Tibial artery (tissue), 4 donors: ENCODE measurements at places on chromosomes 5 and 9.
A peak's percentile ranks its signal among the peaks of the same experiment; 100 is the strongest.

GRCh38 chr5:14983666-14984441 is 112.3 kb upstream of the ANKH start:
- no peak for DNase-seq

DNA sequence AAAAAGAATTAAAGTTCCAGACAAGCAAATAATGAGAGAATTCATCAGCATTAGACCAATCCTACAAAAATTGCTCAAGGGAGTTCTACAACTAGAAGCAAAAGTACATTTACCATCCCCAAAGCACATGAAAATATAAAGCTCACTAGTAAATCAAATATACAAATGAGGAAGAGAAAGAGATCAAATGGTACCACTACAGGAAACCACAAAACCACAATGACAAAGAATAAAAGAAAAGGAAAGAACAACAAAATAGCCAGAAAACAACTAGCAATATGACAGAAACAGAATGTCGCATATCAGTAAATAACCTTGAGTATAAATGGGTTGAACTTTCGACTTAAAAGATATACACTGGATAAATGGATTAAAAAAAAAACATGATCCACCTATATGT is 739.0 kb downstream of the DTWD2 start:
- no peak for DNase-seq

DNA sequence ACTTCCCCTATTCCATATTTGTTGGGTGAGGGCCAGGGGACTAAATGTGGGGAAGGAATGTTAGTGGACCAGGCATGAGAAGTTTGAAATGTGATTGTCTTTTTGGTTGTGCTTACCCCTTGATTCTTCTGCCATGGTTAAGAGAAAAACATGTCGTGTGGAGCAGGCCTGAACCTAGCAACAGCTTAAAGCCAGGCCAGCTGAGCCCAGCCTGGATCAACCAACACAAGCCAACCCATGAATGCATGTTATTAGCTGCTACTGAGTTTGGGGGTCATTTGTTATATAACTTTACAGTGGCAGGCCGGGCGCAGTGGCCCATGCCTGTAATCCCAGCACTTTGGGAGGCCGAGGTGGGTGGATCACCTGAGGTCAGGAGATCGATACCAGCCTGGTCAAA is 52.4 kb upstream of the TRIO start:
- no peak for DNase-seq

DNA sequence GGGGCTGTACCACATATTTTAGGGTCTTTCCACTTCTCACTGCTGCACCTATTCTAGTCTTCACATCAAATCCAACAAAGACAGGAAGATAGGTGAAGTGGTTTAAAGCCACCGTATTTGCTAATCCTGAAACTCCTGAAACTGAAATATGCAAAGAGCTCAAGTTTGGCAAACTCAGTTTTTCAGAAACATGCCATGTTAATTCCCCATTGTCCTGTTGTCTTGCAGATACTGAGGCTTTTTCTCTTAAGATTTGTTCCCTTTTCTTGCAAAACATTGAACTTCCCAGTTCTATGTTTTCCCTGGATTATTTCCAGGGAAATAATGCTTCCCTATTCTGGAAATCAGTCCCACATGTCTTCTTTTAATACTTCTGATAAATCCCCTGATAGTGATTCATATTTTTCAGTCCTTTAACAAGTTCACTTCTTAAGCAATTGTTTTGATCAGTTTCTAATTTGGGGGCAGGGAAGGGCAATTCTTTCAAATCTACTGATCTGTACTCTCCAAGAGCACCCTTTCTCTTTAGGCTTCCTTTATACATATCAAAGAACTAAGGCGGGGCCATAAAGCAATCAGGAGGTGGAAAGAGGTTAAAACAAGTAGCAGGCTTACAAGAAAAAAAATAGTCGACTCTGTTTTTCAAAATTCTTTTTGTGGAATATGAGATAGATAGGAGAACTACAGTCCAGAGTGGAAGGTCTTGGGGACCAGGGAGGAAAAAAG is 648.5 kb downstream of the BNC2 start:
- DNase-seq = no peak

GRCh38 chr5:77117161-77117560 is 30.1 kb upstream of the ZBED3 start:
- DNase-seq = no peak

DNA sequence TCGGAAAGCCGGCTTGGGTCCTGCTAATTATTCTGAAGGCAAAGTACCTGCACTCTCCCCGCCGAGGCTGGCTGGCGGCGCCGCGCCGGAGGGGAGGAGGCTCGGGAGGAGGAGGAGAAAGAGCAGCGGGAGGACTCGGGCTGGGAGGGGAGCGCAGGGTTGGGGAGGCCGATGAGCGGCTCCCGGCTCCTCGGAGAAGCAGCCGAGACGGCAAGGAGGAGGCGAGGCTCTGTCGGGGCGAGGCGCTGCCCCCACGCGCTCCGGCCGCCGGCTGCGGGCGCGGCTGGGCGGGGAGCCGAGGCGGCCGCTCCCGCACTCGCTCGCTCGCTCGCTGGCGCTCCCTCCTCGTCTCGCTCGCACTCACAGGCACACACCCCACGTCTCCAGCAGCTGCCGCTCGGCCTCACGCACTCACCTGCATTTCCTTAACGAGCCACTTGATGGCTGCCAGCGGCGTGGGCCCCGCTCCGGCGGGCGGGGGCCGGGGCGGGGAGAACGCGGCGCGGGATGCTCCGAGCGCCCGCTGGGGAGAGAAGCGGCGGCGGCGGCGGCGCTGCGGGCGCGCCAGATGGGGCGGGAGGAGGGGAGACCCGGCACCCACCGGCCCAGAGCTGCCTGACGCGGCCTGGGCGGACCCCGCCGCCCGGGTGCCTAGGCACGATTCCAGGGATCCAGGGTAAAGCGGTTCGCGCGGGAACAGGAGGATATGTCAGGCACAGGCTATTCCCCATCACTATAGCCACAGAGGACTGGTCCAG is at the start of gene PTPRD:
PTPRD (minus strand) TSS at position 362 of the 758 bp plus-strand sequence.
- DNase-seq = no peak

- DNase-seq = peak; percentile 96
Observed at GRCh38 chr9:128192601-128193371, 1.4 kb upstream of the CIZ1 start.

- DNase-seq = no peak
Observed at GRCh38 chr5:73642344-73642743, 16.3 kb downstream of the ARHGEF28 start.

DNA sequence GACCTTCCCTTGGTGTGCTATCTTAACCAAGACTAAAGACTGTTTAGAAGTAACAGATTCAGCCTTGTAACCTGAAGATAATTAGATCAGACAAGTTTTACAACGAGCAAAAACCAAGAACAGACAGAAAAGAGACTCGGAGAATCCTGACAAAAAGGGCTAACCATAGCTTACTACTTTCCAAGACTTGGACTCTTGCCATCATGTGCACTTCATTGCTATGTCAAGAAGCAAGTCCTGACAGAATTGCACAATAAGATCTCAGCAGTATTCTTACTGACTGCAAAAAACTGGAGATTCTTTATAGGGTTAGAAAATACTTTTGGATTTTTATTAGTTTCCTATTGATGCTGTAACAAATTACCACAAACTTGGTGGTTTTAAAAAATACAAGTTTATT is 1539.0 kb upstream of the NUDT12 start:
- no peak for DNase-seq

DNA sequence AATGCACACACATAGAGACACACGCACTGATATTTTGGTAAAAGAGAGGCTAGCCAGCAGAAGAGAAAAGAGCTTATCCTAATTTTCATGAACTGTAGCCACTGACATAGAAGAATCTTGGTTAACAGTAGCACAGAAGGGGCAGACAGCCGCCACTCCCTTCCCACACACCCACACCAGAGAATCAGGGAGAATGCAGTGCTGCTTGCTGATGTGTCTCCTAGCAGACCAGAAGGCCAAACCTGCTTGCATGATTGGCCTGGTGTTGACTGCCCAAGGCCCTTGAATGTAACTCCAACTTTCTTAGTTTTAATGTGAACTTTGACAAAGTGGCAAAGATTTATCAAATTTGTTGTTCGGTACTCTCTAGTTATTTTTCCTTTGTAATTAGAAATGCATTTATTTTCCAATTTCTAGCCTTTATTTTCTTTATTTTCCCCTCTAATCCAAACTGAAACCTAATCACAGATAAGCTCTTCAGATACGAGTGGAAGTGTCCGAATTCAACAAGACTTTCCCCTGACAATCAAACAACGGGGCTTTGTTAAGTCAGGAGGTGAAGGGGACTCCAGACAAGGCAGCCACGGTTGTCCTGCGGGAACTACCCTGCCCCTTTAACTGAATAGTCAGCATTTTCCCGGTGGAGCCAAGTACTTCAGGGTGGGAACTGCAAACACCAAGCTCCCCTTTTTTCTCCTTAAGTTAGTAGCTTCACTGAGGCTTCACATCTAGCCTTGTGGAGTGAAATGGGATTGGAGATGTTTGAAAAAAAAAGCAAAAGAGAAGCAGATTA is 81.9 kb upstream of the CTSL start:
- DNase-seq = no peak

DNA sequence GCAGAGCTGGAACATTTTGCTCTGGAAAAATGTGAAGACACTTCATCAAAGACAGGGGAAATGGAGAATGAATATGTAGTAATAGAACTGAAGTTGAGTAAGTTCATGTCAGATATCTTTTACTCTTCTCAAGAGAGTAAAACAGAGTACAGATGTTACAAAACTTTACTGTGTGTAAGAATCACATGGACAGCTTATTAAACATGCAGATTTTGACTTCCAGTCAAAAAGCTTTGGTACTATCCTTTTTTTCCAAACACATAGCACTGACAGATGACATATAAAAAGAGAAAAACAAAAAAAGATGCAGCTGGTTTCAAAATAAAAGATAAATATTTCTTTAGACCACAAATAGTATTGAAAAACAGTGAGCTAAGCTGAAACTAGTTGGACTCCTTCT is 115.4 kb downstream of the FBN2 start:
- DNase-seq = no peak

- no peak for DNase-seq
Observed at GRCh38 chr9:137136261-137136880, 2.6 kb upstream of the GRIN1 start.

DNA sequence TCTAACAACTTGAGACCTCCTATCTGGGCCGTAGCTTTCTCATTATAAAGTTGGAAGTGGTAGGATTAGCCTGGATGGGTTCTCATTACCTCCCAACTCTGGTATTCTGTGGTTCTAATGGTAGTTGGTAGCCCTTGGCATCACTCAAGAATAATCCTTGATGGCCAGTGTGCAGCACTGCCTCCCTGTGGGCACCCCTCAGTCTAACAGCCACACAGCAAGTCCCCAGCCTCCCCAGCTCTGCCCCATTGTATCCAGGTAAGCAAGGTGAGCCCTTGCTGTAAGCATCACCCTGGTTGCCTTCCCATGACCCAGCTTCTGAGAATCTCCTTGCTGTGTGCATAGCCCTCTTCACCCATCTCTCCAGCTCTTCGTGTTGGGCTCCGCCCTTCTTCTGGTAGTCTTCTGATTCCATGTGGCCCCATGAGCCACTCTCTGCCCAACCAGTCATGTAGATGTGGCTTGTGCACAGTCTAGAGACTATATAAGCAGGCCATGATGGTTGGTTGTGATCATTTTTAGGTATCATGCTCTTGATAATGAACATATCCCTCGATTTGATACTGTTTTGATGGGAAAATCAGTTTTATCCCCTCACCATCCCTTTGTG is 57.6 kb upstream of the GRHPR start:
- DNase-seq = no peak

DNA sequence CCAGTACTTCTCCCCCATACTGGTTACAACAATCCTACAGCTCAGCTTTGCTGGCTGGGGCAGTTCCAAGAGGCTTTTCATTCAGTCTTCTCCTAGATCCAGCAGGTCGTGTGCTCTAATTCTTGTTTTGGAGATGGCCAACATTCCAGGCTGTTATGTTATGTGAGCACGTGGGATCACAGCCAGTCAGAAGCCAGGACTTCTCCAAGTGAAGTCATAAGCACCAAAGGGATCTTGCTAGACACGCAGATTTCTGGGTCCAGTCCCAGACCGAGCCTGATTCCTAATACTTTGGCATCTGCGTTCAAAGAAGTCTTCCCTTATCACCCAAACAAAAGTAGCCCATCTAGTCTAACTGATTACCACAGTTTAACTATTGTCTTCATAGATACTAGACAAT is 1.4 kb upstream of the LARP1 start:
- peak; percentile 92 for DNase-seq

- DNase-seq = peak; percentile 41
Observed at GRCh38 chr5:181189363-181189961, 15.5 kb downstream of the TRIM7 start.

GRCh38 chr5:97124335-97124734 is 18.1 kb downstream of the LIX1 start:
- DNase-seq = no peak

- no peak for DNase-seq
Observed at GRCh38 chr5:21918451-21918850, 934.7 kb downstream of the CDH12 start.

- DNase-seq = no peak
Observed at GRCh38 chr9:95791695-95792094, 83.8 kb upstream of the ERCC6L2 start.

GRCh38 chr9:123399803-123400378 is 43.9 kb downstream of the CRB2 start:
- no peak for DNase-seq

- DNase-seq = no peak
Observed at GRCh38 chr5:35058374-35058788, 10.6 kb upstream of the AGXT2 start.

DNA sequence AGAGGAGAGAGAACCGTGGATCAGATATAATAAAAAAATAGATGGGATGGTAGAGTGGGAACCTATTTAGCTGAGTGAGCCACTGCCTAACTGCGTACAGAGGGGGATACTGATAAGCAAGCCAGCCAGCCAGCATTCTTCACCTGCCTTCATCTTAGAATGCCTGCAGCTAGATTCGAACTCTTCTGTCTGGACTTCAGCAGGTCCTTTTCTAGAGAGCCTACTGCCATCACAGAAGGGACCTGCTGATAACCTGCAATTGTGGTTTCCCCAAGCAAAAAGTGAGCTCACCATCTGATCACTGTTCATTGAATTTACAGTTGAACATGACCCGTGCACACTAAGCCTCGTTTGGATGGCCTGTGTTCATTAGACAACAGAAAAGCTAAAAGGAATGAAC is 109.4 kb downstream of the CDC42SE2 start:
- DNase-seq = no peak

- peak; percentile 74 for DNase-seq
Observed at GRCh38 chr5:179732918-179733771, 523 bp downstream of the MAML1 start.

DNA sequence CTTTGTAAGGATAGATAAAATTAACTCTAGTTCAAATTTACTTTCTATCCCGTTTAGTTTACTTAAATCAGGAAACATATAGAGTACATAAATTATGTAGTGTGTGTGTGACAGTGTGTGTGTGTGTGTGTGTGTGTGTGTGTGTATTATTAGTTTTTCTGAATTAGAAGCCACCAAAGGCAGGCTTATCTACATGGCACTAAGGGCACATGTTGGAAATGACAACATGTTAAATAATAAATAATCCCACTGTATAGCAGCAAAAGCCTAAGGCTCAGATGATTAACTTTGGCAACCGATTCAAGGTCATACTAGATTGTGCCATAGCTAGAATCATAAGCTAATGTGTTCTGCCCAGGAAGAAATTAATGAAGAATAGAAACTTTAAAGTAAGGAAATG is 54.6 kb downstream of the MEGF9 start:
- no peak for DNase-seq

GRCh38 chr9:91082731-91083130 is 279.0 kb downstream of the AUH start:
- DNase-seq = no peak
